ENCODE measurements at places on chromosomes 3 and 15.

- no peak for DNase-seq
These were observed 779.6 kb upstream of the NECTIN3 start for GRCh38 chr3:110291886-110292501.

- DNase-seq: no peak
These were observed 58.5 kb downstream of the ECT2 start for GRCh38 chr3:172808969-172809546.

- no peak for DNase-seq
These were observed 195.6 kb downstream of the RPLP1 start for GRCh38 chr15:69648212-69648611.

DNA sequence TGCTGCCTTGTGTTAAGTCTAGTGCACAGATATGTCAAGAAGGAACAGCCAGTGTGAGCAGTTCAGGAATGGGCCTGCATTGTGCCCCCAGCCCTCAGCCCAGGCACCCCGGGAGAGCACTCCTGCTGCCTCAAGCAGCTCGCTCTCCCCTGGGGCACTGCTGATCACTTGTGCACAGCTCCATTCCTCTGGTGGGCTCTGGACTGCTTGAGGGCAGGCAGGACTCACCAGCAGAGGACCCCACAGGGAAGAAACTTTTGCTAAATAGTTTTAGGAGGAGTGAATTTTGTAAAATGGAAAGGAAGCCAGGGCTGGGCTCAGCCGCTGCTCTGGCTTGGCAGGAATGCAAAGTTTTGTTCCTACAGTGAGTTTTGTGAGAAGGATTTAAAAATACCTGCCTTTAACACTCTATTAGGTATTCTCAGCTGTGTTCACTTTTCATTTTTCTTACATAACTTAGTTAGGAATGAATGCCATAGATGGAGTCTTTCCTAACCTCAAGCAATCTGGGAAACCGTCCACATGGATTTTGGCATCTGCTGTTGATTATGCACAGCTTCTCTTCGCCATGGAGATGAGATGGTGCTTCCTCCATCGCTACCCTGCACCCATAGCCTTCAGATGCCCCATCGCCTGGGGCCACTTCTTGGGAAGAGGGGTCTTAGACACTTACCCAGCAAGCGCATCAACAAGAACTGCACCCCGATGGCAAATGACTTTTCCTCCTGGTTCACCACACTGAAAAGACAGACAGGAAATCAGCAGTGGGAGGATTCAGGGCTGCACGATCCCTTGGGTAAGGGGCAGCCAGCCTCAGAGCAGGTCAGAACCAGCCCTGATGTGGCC is 42.3 kb upstream of the RAB6B start:
- peak; percentile 20 for DNase-seq

GRCh38 chr15:85517086-85517485 is 136.7 kb downstream of the AKAP13 start:
- no peak for DNase-seq

DNA sequence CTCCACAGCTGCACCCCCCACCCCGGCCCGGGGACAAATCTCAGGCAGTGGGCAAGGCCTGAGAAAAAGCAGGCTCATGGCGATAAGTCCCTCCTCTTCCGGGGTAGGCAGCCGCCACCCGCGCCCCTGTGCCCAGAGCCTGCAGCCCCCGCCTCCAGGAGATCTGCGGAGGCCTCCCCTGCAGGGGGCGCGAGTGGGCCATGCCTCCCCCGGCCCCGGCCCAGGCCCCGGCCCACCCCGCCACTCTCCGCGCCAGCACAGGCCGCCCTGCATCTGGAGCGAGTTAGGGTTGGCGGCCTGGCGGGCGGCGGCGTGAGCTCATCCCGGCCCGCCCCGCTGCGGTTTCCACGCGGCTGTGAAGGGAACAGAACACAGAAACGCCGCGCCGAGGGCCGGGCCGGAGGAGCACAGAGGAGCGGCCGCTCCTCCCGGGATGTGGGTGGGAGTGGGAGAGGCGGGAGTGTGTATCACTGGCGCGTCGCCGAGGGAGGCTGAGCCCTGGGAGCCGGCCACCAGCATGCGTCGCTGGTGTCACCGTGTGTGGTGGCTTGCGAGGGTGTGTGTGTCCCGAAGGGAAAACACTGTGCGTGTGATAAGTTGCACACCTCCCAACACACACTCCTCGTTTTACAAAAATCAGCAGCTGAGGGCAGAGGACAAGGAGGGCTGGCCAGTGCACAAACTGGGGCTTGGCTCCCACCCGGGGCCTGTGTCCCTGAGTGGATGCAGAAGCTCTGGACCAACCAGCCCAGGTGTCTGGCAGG is 17.2 kb downstream of the MYL3 start:
- DNase-seq: peak; percentile 73

Data from liver (tissue), 10 donors.